ENCODE measurements at places on chromosomes 3 and 15.
A peak's percentile ranks its signal among the peaks of the same experiment; 100 is the strongest.

GRCh38 chr3:171688593-171688992 lies 121.7 kb downstream of the PLD1 start:
- no peak for DNase-seq

DNA sequence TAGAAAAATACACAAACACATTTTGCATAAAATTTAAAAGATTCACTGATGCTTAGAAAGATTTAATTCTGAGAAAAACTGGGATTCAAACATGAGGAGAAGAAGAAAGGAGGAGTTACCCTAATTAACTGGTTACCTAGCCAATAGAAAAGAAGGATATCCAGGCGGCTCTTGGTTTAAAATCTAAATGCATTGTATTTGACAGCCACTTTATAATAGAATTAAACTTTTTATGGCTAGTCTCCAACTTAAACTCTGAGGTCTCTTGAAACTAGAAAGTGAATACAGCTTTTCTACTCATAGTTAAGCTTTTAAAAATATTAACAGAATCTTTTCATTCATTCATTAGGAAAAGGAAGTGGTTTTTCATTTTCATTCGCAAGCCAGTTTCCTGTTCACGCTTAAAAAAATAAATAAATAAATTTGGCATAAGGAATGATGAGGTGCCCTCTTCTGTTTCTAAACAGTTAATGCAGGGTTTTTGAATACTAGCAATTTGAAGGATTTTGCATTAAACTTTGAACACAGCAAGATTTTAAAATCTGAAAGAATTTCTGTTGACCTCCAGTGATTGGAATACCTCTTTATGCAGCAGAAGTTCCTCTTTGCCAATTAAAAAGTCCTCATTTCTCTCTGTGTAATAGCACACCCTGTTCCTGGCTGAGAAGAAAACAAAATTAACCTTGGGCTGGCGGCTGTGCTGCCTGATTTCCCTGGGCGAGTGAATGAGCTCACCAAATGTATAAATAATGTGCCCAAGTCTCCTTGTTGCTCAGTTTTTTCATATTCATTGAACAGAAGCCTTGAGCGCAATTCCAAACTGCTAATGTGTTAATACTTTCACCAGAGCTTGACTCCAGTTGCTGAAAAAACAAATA lies 105.1 kb downstream of the ZMAT3 start:
- DNase-seq = no peak

DNA sequence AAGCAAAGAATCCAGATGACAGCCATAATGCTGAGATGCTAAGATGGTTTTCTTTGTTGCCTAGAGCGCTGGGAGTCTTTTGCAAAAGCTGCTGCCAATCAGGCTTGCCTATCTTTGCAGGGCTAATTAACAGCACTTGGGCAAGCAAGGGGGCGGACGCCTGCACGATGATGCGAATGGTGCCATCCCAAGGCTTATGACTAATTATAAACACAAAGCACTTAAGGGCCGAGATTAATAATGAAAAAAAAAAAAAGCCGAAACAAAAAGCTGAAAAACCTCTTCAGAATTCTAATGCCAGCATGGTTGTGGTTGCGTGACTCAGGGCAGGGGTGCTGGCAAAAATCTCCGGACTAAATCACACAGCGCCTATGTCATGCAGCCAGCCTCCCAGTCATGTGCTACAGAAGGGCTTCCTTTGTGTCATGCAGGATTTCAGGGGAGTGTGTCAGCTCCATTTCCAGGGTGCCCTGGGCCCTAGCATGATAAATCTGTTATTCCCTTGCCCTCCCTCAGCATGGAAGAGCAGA lies 185.0 kb upstream of the ANKRD28 start:
- no peak for DNase-seq

DNA sequence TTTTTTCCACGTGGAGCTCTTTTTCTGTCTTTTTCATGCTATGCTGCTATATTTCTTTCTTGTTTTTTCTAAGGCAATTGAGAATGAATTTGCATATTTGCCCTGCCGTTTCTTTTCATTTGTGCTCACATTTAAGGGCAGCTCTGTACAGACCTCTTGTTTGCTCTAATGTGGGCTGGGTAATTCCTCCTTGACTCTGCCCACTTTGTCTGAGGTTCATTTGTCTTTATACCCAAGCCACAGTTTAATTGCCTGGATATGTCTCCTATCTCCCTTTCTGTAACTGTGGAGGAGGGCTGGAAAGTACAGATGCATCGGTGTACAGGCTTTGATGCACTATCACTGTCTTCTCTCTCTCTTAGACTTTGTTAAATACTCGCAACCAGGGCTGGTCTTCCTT lies 195.9 kb downstream of the EPHB1 start:
- no peak for DNase-seq

GRCh38 chr3:141388823-141389621 lies 20.7 kb downstream of the ZBTB38 start:
- DNase-seq = no peak

DNA sequence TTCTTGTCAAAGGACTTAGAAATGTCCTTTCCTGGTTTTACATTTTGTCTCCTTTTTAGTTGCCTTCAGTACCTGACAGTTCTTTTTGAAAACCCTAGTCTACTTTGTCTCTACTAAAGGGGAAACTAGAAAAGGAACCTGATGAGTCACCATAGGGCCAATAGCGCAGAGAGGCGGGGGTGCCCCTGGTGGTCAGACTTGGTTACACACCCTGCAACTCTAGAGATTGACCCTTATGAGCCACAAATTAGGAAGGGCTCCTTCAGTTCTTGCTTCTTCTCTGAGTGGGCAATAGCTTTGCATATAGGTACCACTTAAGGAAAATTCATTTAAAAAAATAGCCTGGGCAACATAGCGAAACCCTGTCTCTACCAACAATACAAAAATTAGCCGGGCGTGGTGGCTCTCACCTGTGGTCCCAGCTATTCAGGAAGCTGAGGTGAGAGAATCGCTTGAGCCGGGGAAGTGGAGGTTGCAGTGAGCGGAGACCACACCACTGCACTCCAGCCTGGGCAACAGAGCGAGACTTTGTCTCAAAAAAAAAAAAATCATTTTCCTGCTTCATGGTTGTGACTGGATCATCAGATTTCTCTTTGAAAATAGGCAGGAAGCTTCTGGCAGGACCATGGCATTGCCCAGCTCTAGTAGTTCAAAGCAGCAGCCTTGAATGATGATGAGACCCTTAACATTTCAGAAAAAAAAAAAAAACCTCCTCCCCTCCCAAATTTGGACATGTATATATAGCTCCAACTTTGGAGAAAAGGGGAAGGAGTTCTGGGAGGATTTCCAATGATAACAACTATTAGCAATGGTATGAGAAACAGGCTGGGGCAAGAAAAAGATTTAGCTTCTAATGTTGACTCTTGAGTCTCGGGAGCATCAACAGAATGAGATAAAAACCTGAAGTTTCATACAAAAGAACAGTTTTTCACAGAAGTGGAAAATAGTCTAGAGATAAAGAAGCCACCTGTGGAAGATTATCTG lies 45.2 kb upstream of the RASA2 start:
- no peak for DNase-seq

DNA sequence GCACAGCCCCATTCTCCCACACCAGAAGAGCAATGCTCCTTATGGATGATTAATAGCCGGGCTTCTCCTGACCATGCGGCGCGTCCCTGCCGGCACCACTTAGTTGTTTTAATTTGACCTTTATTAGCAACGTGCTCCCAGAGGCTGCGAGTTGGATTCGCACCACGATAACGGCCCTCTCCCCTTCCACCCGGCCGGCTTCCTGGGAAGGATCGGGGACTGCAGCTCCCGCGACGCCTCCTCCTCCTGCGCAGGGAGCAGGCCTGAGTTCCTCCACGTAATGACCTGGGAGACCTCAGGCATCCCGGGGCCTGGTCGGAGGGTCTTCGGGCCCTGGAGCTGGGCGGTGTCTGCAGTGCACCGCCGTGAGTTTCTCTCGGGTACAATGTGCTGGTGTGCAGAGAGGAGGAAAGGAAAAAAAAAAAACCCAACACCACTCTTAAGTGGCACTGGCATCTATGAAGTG lies 243.3 kb upstream of the TOPAZ1 start:
- DNase-seq = no peak

- DNase-seq = no peak
Measured at GRCh38 chr3:152295806-152296205, 27.1 kb downstream of the MBNL1 start.

- DNase-seq = no peak
Measured at GRCh38 chr3:159593927-159594605, 394.6 kb upstream of the IL12A start.

DNA sequence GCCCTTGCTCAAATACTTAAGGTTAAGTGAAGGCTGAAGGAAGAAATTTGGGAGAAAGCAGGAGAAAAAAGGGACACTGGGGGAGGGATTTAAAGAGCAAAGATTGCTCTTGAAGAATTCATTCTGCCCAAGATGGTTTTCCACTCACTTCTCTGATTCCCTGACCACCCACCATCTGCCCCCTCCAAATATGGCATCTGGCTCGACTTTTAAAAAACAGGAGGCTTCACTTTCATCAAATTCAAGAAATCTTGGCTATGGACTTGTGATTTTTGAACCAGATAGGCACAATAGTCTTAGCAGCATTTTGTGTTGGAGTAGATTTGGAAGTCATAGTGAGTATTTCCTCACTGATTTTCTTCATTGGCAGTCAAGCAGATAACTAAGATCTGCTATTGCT lies 574.4 kb upstream of the SUCLG2 start:
- no peak for DNase-seq

DNA sequence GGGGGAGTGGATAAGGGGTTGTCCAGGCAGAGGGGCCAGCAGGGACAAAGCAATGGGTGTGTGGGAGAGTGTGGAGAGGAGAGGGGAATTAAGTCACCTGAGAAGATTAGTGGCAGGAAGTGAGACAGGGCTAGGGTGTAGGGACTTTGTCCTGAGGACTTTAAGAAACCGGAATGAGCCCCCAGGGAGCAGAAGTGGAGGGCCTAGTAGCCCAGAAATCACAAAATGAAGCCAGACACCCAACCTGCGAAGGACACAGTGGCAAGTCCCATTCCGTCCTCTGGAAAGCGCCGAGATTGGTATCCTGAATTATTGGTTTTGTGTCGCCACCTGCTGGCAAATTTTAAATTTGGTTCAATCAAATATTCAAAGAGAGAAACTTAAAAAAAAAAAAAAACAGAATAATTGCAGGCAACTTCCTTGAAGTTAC lies 78.0 kb upstream of the SLC25A36 start:
- DNase-seq = peak; percentile 46

GRCh38 chr15:86054338-86054737 lies 25.3 kb upstream of the AGBL1 start:
- DNase-seq = no peak

GRCh38 chr3:124887177-124887931 lies at the start of gene ITGB5:
Gene ITGB5 (minus strand): TSS chr3:124887365. CDS start chr3:124887000, 365 bp downstream.
- no peak for DNase-seq

GRCh38 chr3:155321418-155321817 lies 27.9 kb upstream of the STRIT1 start:
- DNase-seq = no peak

- DNase-seq = no peak
Measured at GRCh38 chr15:64521726-64522164, 61.4 kb downstream of the ZNF609 start.

DNA sequence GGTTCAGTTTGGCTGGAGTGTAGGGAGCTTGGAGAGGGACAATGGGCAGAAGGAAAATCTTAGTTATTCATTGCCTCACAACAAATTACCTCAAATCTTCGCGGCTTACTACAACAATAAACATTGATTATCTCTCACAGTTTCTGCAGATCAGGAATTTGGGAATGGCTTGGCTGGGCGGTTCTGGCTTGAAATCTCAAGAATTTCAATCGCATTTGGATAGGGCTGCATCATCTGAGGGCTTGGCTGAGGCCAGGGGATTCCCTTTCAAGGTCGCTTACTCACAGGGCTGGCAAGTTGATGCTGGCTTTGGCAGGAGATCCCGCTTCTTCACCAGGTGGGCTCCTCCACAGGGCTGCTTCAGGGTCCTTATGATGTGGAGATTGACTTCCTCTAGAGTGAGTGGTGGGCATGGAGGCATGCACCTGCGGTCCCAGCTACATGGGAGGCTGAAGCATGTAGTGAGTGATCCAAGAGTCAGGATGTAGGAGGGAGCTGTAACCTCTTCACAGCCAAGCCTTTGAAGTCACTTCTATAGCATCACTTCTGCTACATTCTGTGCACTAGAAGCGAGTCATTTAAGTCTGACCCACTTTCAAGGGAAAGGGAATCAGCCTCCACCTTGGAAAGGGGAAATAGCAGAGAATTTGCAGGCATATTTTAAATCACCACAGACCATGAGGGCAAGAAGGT lies 63.1 kb downstream of the CDC25A start:
- no peak for DNase-seq

- DNase-seq = no peak
Measured at GRCh38 chr3:110608566-110608965, 463.1 kb upstream of the NECTIN3 start.

DNA sequence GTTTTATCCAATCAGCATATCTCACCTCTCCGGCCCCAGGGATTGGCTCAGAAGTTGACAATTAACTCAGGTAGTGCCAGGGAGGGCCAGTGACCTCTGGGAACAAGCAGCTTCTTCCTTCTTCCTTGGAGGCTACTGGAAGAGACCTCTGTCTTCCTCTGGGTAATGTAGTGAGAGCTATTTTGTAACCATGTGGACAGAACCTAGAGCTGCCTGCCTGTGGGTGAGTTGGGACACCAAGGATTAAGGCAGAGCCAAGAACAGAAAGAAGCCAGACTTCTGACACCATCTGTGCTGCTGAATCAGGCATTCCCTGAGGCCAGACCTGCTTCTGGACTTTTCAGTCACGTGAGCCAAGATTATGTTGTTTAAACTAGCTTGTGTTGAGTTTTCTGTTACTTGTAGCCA lies 5.9 kb upstream of the NDUFAF1 start:
- no peak for DNase-seq

- no peak for DNase-seq
Measured at GRCh38 chr3:67509471-67510075, 144.8 kb downstream of the SUCLG2 start.

DNA sequence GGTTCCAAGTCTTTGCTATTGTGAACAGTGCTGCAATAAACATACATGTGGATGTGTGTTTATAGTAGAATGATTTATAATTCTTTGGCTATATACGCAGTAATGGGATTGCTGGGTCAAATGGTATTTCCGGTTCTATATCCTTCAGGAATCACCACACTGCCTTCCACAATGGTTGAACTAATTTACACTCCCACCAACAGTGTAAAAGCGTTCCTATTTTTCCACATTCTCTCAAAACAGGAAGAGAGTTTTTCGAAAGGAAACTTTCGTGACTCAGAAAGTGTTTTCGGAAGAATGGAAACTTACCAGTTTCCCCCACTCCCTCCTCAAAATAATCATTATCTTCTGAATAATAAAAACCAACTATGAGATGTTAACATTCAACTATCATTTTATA lies 205.8 kb downstream of the ALCAM start:
- DNase-seq = no peak

DNA sequence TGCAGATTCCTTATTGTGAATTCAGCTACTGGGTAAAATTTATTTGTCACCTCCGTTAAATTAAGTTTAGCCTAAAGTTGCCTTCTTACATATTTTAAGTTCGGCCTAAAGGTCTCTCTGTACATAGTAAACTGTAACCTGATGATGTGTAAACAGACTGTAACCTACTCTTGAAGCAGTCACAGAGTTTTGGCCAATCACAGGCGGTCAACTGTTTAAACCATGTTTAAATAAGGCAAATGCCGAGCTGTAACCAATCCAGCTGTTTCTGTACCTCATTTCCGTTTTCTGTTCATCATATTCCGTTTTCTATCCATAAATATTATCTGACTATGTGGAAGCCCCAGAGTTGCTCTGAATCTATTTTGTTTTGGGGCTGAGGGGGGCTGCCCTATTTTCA lies 2.4 kb upstream of the ADAMTSL3 start:
- no peak for DNase-seq
